ENCODE measurements at places on chromosomes 2 and 18.

GRCh38 chr2:39024833-39025232 is 96.0 kb downstream of the SOS1 start:
- no peak for DNase-seq

DNA sequence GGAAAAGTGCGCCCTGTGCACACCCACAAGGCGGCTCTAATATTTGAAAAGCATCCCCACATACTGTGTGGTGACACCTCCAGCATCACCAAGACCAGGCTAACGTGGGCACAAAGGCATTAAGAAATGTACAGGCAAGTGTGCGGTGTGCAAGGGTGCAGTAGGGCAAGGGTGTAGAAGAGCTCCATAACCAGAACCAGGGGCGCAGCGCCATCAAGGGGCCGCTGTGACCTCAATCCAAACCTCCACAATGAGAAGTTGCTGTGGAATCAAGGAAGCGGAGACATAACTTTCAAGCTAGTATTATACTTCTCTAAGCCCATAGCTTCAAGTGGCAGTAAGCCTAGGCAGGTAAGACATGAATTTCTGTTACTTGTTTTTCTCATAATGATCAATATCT is 13.0 kb downstream of the L3MBTL4 start:
- no peak for DNase-seq

DNA sequence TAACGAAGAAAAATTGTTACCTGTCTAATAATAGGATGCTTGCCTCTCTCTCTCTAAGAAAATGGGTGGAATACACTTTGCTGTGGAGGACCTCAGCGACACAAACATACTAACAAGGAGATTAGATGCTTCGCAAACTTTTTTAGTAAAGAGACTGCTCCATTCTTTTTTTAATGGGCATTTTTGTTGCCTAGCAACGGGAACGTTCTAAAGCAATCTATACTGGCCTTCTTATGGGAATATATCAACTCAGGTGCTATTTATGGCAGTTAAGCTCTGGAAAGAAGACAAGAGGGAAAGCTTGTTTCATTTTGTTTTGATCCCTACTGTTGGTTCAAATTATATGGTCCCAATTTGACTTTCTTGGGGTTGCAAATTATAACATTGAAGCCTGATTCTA is 86.8 kb upstream of the CBLN2 start:
- no peak for DNase-seq

DNA sequence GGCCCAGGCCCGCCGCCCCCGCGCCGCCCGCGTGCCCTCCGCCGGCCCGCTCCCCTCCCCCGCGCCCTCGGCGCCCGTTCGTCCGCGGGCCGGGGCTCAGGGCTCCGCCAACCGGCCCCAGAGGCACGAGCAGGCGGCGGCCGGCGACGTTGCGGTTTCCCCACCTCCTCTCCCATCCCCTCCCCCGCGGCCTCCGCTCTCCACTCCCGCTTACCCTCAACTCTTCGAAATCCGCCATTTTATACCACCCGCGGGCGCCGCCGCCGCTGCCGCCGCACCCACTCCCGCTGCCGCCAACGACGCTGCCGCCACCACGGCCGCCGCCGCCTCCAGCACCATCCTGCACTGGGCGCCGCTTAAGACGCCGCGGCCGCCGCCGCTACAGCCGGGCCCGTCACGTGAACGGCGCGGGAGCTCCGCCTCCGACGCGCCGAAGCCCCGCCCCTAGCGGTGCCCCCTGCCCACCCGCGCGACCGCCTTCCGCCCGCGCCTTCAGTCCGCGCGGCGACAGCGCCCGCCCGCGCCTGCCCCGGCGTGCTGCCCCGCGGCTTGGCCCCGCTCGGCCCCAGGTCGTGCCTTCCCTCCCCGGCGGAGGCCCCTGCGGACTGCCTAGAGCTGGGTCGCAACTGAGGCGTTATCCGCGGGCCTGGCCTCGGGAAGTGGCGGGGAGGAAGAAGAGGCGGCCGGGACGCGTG is at the start of the genes KATNAL2 and PIAS2:
TSS of gene KATNAL2 (plus strand) at position 495 of the 695 bp plus-strand sequence. CDS start 29,271 bp downstream, outside the sequence.
TSS of gene PIAS2 (minus strand) at position 400 of the 695 bp plus-strand sequence. CDS start at position 238, 162 bp downstream.
- DNase-seq: peak; percentile 77

DNA sequence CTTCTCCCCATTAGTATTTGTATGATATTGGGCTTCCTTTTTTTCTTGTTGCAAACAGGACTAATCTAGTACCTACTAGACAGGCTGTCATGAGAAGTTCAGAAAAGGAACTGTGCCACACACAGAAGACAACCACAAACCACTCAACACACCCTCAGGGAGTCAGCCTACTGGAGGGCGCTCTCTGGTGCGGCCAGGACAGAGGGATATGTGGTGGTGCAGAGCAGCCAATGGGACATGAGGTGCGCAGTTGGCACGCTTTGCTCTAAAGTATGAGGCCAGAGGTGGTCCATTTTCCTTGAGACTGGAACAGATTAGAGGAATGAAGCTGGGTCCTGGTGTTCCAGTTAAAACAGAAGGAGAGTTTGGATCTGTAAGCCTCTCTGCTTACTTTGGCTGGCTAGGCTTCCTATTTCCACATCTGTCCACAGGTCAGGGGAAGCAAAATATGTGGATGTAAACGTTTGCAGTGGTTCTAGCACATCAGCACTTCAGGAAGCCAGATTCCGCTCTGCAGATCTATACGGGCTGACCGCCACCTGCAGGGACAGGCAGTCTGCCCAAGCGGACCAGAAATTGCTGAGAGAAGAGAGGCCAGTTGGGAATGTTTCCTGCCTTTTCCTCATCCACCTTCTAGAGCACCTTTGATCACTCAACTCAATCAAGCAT is 114.1 kb downstream of the GFPT1 start:
- no peak for DNase-seq

GRCh38 chr18:70158992-70159717 is 46.3 kb downstream of the RTTN start:
- no peak for DNase-seq

DNA sequence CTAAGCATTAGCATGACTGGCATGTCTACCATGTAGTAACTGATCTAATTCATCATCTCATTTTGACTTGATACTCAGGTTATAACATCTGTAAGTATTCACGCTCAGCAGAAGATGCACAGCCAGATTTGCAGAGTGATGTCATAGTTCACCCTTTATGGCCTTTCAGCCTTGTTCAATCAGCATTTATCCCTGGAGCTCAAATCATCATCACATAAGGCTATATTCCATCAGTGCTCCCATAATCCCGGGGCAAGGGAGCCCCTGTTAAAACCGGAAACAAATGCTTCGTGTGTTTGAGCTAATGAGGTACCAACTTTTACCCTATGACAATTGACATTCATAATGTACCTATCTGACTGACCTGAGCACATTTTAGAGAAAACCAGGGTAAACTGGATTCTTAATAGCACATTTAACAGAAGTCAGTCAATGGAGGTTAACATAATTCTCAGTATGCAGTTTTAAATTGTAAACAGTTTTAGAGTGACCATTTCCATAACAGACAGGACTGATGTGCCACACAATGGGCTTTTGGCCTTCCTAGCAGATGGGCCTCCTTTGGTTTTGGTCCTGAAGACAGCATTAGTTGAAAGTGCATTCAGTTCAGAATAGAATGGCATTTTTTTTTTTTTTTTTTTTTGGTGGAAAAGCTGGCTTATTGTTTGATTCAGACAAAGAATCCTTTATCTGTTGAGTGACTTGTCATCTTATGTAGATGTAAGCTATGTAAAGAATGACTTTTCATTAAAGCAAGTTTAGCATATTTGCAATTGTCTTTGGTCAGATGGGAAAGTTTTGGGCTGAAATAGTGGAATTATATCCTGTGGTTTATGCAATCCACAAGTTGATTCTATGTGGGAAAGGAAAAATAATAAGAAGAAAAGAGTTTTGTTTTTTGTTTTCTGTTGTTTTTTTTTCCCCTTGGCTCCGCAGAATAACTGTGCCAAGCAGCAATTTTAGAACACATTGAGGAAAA is 866.0 kb upstream of the ACVR2A start:
- DNase-seq: peak; percentile 34

- DNase-seq: no peak
These were observed 18.4 kb downstream of the INPP4A start for GRCh38 chr2:98463081-98463481.

GRCh38 chr2:69642709-69643601 is 584 bp downstream of the AAK1 start:
- DNase-seq: peak; percentile 86

DNA sequence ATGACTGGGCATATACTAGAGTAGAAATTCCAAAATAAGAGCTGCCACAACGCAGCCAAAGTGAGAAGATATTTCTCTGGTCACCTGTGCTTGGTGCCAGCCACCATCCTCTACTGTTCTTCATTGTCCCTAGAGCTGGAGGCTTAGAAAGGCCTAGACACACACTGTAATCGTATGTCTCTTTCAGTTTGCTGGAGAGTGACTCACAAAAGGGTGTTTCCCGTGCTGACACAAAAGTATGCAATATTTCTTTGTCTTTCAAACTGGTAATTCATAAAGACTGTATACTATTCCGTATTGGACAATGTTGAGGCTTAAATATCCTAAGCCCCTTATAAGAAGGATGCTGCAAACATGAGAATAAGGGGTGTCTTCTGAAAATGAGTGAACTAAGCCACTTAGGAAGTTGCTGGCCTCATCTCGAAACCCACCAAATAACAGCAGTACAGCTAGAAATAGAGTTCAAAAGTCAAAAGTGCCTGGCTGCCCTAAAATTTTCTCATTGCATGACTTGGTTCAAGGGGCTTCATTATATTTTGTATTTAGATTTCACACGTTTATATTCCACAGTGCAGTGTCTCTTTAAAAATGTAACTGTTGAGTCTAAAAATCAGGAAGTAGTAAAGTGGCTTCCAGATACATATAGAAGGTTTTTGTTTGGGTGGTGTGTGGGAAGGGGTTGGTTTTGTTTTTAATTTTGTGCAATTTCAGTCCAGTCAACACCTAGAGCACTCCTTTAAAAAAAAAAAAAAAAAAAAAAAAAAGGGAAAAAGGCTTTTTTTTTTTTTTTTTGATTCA is 601.1 kb downstream of the ARHGAP15 start:
- peak; percentile 76 for DNase-seq

GRCh38 chr2:181124497-181124896 is 144.1 kb downstream of the UBE2E3 start:
- DNase-seq: peak; percentile 65

GRCh38 chr2:14790041-14790640 is 157.6 kb downstream of the LRATD1 start:
- DNase-seq: no peak

- no peak for DNase-seq
These were observed 27.0 kb downstream of the PPM1B start for GRCh38 chr2:44195714-44196113.

DNA sequence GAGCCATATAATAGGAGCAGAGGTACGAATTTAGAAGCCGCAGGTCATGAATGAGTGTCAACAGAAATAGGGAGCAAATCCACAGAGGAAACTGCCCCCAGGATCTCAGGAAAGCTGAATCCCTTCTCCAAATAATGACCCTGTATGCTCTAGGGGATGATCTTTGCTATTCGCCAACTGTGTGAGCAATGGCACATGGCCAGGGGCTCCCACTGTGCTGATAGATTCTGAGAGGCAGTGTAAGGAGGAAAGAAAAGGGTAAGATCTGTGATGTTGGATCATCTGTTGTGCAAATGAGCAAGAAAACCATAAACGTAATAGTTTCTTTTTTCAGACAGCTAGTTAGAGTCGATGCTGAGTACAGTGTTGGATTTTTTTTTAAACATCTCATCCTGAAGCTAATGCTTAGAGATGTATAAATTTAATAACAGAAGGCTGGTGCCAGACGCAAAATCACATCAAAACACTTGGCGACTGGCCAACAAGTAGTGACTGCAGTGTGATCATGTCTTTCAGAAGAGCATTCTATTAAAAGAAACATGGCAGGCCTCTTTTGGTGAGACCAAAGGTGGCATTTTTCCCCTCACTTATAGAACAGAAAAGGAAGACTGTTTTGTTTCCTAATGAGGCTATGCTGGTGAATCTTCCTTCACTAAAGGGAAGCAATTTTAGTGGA is 77.4 kb downstream of the ABCA12 start:
- no peak for DNase-seq

DNA sequence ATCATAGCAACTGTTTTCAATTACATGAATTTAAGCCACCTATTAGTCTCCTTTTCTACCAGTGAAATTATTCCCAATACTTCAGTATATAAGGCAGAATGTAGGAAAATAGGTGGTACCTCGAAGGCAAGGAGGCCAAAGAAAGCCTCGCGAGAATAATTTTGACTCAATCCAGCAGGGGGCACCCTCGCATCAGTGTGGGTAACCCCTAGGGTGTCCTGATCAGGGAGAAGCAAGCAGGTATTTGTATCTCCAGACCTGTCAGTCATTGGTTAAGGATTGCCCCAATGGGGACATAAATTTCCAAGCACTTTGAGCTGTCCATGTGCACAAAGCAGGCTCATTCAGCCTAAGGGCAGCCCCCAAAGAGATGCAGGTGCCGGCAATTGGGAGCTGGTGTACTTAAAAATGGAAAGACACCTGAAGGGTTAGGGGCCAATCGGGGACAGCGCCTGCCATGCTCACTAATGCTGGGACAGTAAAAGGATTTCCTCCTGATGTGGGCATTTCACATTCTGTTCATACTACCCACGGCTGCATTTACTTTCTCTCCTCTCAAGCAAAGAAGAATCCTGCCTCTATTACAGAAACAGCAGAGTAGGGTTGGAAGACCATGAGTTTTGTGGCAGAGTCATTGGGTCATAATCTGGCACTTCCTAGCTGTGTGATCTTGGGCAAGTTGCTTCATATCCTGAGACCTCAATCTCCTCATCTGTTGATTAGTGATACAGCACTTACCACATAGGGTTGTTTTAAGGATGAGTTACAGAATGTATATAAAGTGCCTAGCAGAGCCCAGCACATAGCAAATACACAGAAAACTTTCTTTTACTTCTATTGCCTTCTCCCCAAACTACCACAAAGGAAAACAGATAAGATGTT is 136.1 kb downstream of the ICOS start:
- DNase-seq: peak; percentile 7

- DNase-seq: no peak
These were observed 34.5 kb downstream of the PIK3C3 start for GRCh38 chr18:41989508-41989907.

DNA sequence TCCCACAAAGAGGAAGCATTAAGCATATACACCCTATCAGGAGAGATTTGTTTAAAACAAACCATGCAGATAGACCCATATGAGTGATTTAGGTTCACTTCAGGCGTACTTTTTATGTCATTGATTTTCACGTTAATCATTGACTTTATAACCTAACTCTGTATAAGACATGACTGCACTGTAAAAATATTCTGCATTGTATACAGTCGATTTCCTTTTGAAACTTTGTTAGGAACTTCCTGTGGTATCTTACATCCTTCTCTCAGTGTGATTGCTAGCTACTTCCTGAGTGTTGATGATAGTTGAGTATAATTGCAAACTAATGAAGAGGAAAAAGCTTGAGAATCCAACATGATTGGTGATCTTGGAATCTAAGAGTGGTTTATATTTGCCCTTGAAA is 69.4 kb downstream of the XIRP2 start:
- DNase-seq: no peak

DNA sequence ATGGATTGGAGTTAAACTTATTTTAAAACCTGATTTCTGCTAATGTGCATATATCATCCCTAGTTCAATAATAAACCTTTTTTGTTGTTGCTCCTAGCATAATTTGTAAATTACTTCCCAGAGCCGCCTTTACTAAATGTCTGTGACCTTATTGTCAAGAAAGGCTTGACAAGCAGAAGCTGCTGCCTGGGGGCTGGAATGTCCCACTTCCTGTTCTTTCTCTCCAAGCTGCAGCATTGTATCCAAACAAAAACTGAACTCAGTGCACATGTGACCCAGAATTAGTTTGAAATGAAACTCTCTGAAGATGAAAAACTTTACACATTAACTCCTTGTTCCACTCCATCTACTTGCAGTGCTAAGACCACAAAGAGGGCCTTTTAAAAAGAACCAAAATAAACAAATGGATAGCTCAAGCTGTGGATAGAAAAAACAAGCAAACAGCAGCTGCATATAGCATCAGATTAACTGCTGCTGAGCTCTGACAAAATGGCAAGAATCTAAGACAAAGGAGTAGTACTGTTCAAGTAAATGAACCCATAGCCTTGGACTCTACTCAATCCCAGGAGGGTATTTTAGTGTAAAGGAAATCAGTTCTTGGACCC is 99.8 kb upstream of the NEUROD1 start:
- DNase-seq: peak; percentile 45
